C1 segment of cervical spinal cord (tissue), 14 donors: ENCODE measurements at places on chromosomes 13 and 19.

DNA sequence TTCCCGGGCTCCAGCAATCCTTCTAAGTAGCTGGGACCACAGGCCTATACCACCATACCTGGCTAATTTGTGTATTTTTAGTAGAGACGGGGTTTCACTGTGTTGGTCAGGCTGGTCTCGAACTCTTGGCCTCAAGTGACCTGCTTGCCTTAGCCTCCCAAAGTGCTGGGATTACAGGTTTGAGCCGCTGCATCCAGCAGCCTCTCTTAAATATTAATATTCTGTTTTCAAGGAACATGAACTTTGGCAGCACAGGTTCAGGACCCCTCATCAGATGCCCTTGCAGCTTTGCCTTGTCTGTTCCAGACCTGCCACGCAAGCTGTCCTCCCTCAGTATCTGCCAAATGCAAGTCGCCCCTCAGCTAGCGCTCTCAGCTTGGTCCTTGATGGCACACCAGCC is 166.8 kb downstream of the KCTD15 start:
- no peak for DNase-seq

GRCh38 chr19:49844138-49845095 is 6.5 kb upstream of the PTOV1 start:
- no peak for DNase-seq

GRCh38 chr19:8142513-8142900 is 6.9 kb downstream of the FBN3 start:
- DNase-seq, result no peak

- peak; percentile 70 for DNase-seq
These were observed at the start of gene DNAJB1 for GRCh38 chr19:14517840-14518505. Gene DNAJB1 (minus strand): TSS chr19:14518397. CDS start chr19:14518349, 48 bp downstream.

- DNase-seq, result no peak
These were observed 45.8 kb upstream of the RGCC start for GRCh38 chr13:41411522-41411921.

DNA sequence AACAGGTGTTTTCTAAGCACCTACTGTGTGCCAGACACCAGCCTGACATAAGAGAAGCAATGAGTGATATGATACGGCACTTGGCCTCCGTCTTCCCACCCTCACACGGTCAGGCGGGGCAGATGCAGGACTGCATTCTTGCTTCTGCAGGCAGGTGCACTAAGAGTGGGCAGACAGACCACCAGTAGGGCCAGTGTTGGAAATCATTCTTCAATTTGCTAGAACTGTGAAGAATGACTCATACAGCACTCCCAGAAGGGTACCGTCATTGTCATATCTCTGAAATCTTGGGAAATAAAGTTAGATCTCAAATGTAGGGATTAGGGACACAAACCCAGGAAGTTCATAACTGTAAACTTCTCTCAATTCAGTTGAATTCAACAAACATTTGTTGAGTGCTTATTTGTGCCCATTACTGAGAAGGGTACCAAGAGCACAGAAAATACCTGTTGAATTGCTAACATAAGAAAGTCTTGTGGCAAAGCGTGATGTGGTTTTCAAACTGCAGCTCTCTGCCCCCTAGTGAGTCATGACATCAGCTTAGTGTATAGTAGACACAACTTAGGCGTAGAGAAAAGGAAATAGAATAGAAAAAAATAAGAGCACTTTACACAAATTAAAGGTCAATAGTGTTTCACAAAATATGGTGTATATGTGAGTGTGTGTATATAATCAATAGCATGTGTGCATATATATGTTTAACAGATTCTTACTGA is 76.1 kb downstream of the TEX26 start:
- DNase-seq, result no peak

DNA sequence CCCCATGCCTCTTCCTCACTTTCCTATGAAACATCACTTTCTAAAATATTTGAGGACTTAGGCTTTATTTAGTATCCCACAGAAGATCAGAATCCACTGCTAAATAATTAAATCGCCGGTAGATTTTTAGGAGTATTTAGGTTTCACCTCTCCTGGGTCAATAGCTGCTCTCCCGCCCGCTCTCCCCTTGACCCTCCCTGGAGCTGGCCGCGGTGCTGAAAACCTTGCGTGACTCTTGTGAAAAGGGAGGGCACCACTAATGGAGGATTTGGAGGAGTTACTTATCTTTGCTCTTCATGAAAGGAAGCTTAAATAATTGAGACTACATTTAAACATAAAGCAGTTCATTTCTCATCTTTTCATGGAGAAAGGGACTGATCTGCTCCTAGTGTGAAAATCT is 14.1 kb downstream of the POU4F1 start:
- no peak for DNase-seq

DNA sequence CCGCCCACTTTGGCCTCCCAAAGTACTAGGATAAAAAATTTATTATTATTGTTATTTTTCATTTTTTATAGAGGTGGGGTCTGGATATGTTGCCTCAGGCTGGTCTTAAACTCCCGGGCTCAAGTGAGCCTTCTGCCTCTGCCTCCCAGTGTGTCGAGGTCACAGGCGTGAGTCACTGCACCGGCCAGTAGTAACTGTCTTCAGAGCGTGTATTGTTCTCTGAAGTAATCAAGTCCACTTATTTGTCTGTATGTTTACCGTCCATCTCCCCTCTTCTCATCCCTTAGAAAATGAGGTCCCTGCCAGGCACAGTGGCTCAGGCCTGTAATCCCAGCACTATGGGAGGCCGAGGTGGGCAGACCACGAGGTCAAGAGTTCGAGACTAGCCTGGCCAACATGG is 18.2 kb upstream of the SULT2B1 start:
- DNase-seq, result no peak
